ENCODE measurements at places on chromosomes 11 and 22. TPM values are rescaled to one million over a fixed set of nuclear protein-coding genes. Genes with fewer than 3 reads are reported as not detected.

GRCh38 chr11:121557348-121557747, 104.6 kb upstream of the SORL1-AS1 start:
- DNase-seq: no peak

Gene SYNGR1
- 68.2 TPM for total RNA-seq

DNA sequence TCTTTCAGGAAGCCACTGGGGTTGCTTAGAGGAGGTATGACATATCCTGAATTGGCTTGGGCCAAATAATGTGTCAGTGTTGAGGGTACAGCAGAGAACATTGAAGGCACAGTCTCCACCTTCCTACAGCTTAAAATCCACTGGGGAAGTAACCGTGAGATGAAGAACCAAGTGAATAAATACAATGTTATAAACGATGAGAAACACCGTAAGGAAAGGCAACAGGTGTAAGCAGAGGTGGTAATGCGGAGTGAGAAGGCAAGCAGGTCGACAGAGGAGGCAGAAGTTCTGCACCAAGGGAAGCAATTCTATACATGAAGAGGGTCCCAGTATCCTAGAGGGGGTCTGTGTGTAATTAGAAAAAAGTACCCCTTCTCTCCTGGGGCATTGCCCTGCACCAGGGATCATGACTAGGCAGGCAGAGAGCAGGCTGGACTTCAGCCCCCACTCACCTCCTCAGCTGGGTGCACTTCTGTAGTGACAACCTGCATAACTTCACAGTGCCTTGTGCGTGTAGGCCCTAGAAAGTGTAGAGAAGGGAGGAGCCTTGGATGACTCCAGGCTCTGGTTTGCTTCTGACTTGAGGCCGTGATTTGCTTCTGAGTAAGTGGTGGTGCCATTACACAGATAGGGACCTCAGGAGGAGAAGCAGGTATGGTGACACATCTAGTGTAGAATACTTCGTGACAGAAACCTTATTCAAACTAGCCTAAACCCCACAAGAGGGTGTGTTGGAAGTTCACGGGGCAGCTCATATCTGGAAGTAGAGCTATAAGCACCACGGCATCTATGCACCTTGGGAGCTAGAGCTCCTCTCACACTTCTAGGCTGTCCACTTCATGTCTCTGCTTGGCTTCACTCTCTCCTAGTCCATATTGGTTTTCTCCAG, 4.9 kb downstream of the MYOD1 start:
- no peak for DNase-seq

- DNase-seq: no peak
Observed at GRCh38 chr11:10592331-10592730, 23.9 kb upstream of the LYVE1 start.

GRCh38 chr22:41891407-41891806, 23.5 kb downstream of the SHISA8 start:
- no peak for DNase-seq

Gene WNT7B
- total RNA-seq: not detected

DNA sequence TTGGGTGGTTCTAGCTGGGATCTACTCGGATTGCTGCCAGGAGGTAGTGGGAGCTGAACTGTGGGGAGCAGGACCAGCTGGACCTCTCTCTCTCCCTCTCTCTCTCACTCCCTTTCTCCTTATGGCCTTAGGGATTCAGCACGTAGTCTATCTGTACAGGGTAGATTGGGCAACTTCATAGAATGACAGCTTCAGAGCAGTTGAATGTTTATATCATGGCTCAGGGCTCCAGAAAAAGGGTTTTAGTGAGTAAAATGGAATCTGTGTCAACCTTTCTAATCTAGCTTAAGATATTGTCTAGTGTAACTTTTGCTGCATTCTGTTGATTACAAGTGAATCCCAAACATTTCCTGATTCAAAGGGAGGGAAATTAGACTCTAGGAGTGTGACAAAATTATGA, 127.7 kb upstream of the PDGFD start:
- no peak for DNase-seq

GRCh38 chr22:50556703-50557102, 6.0 kb downstream of the SYCE3 start:
- no peak for DNase-seq

GRCh38 chr11:70423523-70424505, 25.5 kb downstream of the CTTN start:
- DNase-seq: no peak

- DNase-seq: no peak
Observed at GRCh38 chr11:32829157-32829679, 509 bp upstream of the PRRG4 start.

GRCh38 chr22:48757581-48757980, 1070.1 kb downstream of the BRD1 start:
- no peak for DNase-seq

Gene LTBP3
- total RNA-seq: 145 TPM

GRCh38 chr11:30128269-30128932, 102.4 kb upstream of the FSHB start:
- no peak for DNase-seq

GRCh38 chr11:12702999-12703453, 28.8 kb downstream of the TEAD1 start:
- DNase-seq: no peak

- no peak for DNase-seq
Observed at GRCh38 chr11:110513259-110513801, 83.6 kb downstream of the FDX1 start.

- DNase-seq: no peak
Observed at GRCh38 chr11:17748044-17748443, 13.5 kb downstream of the KCNC1 start.

Gene FGF3
- total RNA-seq: not detected

Gene MISFA
- 16.4 TPM for total RNA-seq

DNA sequence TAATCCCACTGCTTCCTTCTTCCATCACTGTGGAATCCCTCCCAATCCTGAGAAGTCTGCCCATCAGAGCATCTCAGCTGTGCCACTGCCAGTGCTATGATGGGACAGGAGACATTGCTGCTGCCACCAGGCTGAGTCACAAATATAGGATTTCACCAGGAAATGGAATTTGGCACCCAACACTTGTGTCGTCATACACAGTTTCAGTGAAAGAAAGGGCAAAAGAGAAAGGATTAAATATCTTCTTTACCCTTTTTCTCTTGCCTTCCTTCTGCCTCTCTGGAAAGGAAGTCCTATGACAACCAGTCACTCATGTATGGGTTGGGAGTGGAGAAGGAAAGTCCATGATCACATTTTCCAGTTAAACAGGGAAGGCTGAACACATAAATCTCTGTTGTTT, 133.4 kb downstream of the SPON1 start:
- DNase-seq: no peak

Gene GRM5
- not detected for total RNA-seq

DNA sequence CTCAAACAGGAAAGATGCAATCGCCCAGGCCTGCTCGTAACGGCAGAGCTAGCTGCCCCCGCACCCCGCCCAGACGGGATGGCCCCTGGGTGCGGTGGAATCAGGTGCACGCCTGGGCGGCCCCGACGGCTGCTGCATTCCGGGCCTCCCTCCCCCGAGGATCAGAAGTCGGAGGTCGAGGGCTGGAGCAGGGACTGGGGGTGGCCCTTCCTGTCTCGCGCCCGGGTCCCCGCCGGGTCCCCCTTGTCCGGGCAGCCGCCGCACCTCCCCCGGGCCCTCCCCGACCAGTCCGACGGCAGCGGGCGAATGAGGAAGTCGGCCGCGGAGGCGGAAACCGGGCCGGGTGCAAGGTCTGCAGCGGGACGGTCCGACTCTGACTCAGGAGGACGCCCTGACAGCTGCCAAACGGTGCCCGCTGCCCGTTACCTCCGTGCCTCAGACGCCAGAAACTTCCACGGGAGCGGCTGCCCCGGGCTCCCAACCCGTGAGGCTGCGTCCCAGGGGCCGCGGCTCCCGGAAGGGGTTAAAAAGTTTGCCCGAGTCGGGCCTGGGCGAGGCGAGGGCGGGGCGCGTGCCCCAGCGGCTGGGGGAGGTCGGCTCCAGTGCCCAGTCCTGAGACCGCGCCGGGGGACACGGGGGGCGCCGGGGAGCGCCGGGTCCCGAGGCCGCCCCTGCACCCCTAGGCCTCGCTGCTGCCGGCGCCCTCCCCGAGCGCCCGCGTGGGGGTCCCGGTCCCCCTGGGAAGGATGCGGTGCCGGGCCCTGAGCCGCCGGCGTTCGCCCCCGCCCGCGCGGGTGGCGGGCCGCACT, 663 bp downstream of the MYH9 start:
- peak; percentile 74 for DNase-seq

DNA sequence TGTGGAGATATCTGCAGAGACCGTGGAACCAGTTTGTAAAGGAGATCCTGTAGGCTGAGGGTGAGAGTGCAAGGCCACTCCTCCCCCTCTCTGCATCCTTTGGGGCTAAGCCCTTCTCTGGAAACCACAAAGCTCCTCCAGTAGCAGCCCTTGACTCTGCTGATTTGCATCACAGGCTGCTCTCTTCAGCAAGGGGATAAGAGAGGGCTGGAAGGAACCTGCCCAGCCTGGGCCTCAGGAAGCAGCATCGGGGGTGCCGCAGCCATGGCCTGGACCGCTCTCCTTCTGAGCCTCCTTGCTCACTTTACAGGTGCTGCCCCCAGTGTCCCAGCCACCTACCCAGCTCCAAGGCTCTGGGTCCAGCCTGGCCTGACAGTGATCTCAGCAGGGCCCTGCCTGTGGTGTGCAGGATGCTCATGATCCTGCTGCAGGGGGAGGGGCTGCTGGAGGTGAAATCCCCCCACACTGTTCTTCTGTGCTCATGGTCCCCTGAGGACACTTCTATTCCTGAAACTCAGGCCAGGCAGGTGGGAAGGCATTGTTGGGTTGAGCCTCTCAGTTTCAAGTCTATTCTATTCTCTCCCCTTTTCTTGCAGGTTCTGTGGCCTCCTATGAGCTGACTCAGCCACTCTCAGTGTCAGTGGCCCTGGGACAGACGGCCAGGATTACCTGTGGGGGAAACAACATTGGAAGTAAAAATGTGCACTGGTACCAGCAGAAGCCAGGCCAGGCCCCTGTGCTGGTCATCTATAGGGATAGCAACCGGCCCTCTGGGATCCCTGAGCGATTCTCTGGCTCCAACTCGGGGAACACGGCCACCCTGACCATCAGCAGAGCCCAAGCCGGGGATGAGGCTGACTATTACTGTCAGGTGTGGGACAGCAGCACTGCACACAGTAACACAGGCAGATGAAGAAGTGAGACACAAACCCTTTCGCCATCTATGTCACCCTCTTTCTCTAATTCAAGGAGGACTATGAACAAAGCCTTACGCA, 68.5 kb upstream of the IGLL5 start:
- DNase-seq: no peak

DNA sequence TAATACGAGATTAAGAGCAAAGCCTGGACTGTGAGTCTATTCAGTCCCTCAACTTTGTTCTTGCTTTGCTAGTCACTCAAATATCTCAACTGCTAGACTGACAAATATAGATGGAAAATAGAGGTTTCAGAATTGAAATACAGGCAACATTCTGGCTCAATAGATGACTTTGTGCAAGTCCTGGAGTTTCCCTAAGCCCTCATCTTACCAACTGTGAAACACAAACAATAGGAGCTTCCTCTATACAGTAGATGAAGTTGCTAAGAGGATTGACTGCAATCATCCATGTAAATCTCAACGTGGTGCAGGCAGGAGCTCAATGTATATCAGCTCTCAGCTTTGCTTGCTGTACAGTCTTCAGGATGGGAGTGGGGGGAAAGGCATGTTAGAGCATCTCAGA, 6.2 kb upstream of the MPEG1 start:
- no peak for DNase-seq

Gene LINC01488
- total RNA-seq: 0.14 TPM

GRCh38 chr11:47886096-47886495, 37.9 kb upstream of the NUP160 start:
- no peak for DNase-seq

Gene APOBEC3G
- total RNA-seq: 6.3 TPM

GRCh38 chr11:44316659-44317240, 6.8 kb upstream of the ALX4 start:
- no peak for DNase-seq

Gene VWA5A
- 6.9 TPM for total RNA-seq

GRCh38 chr11:122647736-122648275, 7.7 kb upstream of the UBASH3B start:
- no peak for DNase-seq

Data from right cardiac atrium (tissue), 5 donors.